ENCODE measurements at places on chromosomes 2 and 18. TPM values are rescaled to one million over a fixed set of nuclear protein-coding genes. Genes with fewer than 3 reads are reported as not detected.

The ZC3H6 gene
- 5.5 TPM for total RNA-seq

The SMYD1 gene
- total RNA-seq = not detected

The APCDD1 gene
- 5.2 TPM for total RNA-seq

The DHRS9 gene
- 202 TPM for total RNA-seq

The RAX gene
- not detected for total RNA-seq

The CNDP1 gene
- total RNA-seq = not detected

GRCh38 chr2:179550214-179550613 is 285.6 kb upstream of the SESTD1 start:
- DNase-seq = no peak

DNA sequence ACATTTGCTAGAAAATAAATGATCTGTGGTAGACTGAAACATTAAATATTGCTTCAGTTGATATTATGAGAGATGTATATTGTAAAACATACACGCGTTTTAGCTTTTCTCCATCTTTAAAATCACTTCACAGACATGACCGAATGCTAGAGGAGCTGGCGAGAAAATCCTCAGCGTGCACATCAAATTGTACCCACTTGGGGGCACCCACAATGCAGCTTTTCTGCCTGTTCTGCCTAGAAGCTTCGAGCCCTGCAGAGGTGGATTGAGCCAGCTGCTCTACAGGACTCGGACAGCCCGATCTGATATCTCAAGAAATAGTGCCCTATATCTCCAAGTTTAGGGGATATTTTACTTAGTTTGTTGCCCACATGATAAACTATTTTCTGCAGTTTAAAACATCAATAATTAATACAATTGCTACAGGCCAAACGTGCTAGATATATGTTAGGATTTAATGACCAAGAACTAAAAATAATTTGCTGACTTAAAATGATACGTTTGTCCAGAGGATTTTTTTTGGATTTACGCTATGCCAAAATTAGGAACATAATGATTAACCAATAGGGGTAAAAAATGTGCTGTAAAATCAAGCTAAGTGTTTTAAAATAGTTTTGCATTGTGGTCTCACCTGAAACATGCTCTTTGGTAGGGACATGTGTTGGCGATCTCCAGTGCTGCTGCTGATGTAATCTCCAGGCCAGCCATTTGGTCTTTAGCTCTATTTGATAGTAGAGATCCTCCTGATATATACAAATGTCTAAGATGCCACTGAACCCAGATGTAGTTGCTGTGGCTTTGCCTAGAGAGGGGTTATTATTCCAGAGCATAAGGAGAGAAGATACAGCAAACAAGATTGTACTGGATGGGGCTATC is 22.3 kb upstream of the ATP5MC3 start:
- peak; percentile 38 for DNase-seq

DNA sequence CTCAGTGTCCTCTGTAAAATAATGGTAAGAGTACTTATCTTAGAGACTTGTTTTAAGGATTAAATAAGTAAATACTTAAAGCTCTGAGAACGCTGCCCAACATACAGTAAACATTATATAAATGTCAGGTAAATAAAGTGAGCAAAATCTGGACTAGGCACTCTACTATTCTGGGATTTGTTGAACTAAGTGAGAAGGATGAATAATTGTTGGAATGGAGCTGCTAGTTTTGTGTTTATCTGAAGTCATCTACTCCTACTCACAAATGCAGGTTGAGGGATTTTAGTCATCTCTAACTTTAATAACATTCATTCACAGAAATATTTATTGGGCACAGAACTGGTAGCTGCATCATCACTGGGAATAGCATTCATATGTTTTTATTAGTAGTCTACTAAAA is 103.4 kb downstream of the MEIS1 start:
- no peak for DNase-seq

DNA sequence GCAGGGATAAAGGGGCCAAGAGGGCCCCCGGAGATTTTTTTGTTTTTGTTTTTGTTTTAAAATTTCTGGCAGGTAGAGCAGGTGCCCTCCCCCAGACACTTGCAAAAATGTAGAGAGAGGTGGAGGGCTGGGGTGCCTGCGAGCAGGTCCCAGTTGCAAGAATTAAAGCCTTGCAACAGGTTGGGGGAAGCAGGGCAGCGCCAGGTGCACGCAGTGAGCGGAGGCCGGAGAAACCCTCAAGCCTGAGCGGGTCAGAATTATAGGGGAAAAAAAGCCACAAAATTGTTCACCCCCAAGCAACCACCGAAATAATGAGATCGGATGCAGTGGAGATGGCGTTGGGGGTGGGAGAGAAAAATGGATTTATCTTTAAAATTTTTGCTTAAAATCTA is 527 bp downstream of the IGFBP5 start:
- no peak for DNase-seq

DNA sequence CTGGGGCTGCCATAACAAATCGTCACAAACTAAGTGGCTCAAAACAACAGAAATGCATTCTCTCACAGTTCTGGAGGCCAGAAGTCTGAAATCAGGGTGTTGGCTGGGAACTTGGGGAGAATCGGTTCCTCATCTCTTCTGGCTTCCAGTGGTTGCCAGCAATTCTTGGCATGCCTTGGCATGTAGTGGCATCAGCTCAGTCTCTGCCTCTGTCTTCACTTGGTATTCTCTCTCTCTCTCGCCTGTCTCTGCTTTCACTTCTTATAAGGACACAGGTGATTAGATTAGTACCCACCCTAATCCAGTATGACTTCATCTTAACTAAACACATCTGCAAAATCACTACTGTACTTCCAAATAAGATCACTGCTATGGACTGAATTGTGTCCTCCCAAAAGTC is 695.4 kb upstream of the ID2 start:
- no peak for DNase-seq

GRCh38 chr2:37786191-37786698 is 114.8 kb upstream of the CDC42EP3 start:
- DNase-seq = no peak

- no peak for DNase-seq
These were observed 343.1 kb downstream of the CELF4 start for GRCh38 chr18:37222354-37222998.
